ENCODE measurements at places on chromosomes 3 and 15.

- no peak for DNase-seq
These were observed 231.0 kb upstream of the WNT5A start for GRCh38 chr3:55718074-55718473.

DNA sequence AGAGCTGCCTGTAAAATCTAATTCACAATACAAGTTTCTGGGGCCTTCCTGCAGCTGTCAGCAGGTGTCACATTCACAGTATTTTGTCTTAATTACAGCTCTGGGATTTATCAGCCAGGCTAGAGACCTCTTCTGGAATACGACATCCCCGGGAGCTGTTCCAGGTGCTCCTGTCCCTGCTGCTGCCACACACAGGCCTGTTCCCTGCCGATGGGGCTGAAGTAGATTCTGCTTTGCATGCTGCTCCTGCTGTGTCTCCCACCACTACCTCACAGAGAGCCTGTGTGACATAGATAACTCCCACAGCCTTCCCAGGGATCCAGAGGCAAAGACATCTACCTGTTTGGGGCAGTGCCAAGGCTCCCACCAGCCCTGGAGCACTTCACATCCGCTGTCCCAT lies 20.4 kb downstream of the COLQ start:
- no peak for DNase-seq

GRCh38 chr15:89496155-89497098 lies at the start of gene RHCG:
Gene RHCG, minus strand, starts transcription at chr15:89496583. Its CDS starts 39 bp downstream, at chr15:89496544.
- peak; percentile 81 for DNase-seq

- no peak for DNase-seq
These were observed 244.4 kb upstream of the TRIM42 start for GRCh38 chr3:140433431-140433830.

GRCh38 chr3:61594964-61595285 lies 33.6 kb downstream of the PTPRG start:
- no peak for DNase-seq

All from iPS DF 6.9 (cell line).